Myocyte (in vitro differentiated cells): ENCODE measurements at places on chromosomes 1 and 21.

GRCh38 chr21:38917043-38917774 lies 111.5 kb downstream of the ETS2 start:
- no peak for DNase-seq

DNA sequence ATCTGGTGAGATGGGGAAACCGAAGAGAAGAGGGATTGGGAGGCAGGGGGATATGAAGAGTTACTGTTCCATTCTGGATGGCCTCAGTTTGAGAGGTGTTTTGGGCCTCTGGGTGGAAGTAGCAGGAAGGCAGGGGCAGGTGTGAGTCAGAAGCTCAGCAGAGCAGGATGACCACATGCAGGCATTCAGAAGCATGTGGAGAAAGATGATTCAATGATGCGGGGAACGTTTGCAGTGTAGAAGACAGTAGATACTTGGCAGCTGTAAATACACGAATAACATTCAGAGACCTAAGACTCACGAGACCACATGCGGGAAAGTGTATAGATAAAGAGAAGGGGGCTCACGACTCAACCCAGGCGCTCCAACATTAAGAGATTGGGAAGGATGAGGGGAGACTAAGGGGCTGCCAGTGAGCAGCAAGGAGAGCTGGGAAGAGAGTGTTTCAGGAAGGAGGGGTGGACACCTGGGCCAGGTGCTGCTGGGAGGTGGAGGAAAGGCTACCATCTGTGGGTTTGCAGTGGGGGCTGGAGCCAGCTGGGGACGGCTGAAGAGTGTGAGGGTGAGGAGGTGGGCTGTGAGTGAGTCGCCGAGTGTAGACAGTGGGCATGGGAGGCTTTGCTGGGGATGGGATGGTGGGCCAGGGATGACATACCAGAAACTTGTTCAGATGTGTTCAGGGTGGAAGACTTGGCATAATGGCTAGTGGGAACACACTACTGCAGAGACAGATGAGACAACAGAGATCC lies 5.8 kb upstream of the EPS8L3 start:
- DNase-seq = peak; percentile 48

DNA sequence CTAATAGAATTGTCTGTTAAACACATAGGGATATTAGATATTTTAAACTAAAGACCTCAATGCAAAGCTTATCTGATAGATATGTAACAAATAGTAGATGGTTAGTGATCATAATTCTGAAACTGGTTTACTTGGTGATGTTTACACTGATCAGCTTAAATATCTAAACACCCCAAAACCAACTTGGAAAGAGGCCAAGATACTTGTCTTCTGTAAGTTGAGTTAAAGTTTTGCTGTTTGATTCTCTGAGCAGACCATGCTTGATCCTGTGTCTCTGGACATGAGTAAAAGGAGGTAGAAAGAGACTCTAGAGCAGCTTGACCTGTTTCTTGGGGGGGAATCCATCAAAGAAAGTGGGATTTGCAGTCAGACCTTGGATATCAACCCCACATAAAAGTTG lies 107.5 kb downstream of the NEK7 start:
- DNase-seq = no peak

DNA sequence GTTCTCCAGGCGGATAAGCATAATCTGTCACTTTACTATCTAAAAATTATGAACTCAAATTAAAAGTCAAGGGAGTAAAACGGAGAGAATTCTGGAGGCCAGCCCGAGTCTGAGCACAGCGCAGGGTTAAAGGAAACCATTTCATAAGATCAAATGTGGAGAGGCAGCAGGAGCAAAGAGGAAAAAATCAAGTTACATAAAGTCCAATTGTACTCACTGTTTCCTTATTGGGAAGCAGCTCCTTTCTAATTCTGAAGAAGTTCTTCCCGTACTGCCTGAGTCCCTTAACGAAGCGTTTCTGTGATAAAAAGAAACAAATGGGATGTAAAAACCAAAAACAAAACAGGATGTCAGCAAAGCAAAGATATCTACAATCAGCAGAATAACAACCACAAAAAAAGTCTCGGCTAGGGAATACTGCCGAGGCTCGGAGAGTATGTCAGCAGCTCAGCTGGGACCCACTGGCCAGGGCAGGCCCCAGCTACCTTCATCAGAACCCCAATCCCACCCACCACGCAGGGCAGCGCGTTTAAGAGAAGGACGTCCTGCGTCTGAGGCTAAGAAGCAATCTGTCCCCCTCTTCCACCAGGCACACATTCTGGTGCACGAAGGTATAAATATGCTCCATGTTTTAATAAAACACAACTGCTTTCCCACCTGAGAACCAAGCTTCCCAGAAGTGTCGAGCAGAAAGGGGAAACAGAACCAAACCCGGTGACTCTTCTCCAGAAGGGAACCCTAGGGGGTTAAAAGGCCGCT lies 104.8 kb downstream of the SLC45A1 start:
- DNase-seq = peak; percentile 35

GRCh38 chr1:179230251-179230650 lies 774 bp upstream of the ABL2 start:
- DNase-seq = no peak

DNA sequence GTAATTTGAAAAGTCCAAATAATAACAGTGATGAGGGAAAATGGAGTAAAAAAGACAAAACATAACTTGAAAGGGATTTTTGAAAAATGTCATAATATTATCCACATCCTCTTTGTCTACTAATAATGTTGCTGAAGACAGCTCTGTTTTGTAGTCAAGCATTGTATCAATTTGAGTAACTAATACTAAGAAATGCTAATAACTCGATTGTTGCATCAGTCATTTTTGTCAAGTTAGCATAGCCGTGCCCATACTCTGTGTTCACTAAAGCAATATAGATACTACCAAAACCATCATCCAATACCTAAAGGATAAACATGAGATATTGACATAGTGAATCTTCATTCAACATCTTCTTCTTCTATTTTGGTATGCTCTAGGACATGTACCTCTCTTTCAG lies 17.3 kb downstream of the PDC start:
- DNase-seq = no peak

GRCh38 chr1:43220905-43221778 lies 48.6 kb upstream of the TMEM125 start:
- no peak for DNase-seq

- DNase-seq = peak; percentile 31
Observed at GRCh38 chr21:32599091-32599490, 13.1 kb downstream of the CFAP298 start.
